ENCODE measurements at places on chromosomes 6 and 20.

GRCh38 chr20:61968932-61969331 lies 96.7 kb downstream of the TAF4 start:
- DNase-seq = no peak

DNA sequence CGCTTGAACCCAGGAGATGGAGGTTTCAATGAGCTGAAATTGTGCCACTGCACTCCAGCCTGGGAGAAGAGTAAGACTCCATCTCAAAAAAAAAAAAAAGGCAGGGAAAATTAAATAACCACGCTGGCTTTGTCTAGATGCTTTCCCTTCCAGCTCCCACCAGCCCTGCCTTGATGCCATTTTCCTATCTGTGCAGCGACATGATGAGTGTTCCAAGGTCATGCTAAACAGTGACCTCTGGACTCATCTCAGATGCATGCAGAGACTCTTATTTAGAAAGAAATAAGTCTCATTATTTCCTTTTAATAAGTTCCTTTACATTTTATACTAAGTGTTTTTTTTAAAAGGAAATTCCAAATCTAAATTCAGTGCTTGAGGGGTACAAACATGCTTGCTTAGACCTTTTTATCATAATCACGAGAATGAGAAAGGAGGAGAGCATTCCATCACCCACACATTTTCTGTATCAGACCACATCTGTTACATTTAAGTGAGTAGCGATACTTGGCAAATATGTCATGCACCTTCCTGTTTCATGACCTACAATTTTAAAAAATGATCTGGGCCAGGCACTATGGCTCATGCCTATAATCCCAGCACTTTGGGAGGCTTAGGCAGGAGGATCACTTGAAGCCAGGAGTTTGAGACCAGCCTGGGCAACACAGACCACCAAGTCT lies 101.1 kb upstream of the RREB1 start:
- no peak for DNase-seq

DNA sequence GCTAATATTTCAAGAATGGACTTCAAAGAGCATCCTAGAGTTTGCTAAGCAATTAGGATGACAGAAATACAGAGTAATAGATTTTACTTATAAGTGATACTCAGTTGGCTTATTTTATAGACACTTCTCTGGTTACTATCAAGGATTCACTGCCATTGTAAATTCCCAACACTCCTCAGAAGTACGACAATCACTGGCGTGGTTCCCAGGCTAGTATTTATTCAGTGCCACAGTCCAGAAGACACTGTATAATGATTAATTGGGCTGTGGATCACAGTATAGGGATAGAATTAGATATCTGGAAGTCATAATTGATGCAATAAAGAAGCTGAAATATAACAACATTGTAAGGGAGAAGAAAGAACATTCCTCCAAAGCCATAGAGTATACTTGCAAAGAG lies 15.7 kb downstream of the MANEA start:
- DNase-seq = no peak

GRCh38 chr6:18021166-18021850 lies 33.9 kb upstream of the KIF13A start:
- no peak for DNase-seq

GRCh38 chr6:16718356-16718755 lies 42.9 kb downstream of the ATXN1 start:
- DNase-seq = no peak

DNA sequence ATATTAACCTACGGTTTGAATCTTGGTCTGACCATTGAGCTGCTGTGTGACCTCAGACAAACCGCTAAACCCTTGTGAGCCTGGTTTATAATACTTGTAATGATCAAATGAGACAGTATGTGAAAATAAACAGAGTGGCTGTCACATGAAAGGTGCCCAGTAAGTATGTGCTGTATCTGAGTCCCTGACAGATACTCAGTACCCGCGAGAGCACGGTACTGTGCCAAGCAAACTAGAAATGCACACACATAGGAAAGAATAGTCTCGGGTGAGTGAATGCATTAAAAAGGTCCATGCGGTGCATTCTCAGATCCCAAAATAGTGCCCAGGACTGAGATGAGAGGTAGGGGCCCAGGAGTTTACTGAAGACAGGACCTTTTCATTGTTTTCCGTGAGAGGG lies 93.3 kb downstream of the PPP1R14C start:
- DNase-seq = no peak

GRCh38 chr20:62710886-62711702 lies 2.5 kb downstream of the NTSR1 start:
- no peak for DNase-seq

DNA sequence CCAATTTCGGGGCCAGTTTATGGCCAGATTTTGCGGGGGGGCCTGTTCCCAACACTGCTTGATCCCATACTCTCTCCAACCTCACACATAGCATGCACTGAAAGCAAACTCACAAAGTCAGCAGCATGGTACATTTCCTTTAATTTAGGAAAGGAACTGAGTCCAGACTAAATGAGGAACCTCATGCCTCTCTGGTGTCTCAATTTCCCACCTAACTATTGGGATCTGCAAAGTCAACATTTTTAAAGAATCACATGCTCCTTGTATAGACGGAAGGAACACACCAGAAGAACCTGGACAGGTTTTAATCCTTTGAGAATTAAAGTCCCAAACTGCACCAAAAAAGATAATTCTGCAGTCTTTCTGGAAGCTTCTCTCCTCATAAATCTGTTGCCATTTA lies 33.3 kb downstream of the FAM50B start:
- no peak for DNase-seq

DNA sequence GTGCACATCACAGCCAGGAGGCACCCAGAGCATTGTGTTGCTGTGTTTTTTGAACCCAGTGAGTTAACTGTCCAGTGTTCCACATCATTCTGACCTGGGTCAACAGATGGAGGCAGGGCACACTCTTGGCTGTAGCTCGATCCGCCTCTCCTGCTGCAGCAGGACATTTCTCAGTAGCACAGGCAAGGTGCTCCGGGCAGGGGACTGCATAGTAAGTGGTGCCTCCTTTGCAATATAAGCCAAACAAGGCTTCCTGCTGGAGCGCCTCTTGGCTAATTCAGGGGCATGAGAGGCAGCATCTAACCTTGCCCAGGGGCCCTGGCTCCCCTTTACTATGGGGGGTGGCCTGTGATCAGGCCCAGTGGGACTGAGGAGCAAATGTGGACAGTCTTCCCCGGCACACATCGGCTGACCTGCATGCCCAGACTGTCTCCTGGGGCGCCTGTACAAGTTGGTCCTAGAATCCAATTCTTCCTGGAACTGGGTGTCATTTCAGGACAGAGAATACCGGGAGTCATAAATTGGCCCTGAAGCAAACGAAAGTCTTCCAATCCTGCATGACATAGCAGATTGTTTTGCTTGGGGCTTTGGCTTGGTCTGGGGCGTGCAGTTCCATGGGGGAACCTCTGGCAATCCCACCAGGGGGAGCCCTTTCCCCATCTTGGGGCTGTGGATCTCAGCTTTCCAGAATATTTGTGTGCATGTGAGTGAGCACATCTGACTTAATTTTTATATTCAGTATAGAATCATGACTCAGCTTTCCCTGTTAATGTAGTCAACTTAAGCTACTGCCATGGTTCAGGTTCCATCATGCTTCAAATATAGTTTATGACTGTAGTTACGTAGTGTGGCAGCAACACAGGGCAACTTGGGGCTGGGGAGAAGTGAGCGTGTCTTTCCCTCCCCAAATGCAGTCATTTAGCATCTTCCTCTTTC lies 56.0 kb upstream of the DDR1 start:
- DNase-seq = peak; percentile 94

- no peak for DNase-seq
Observed at GRCh38 chr6:90877616-90878015, 290.7 kb upstream of the MAP3K7 start.

Data from activated naive CD4-positive, alpha-beta T cell treated with anti-CD3 and anti-CD28 coated beads for 36 hours (primary cell).